Activated CD8-positive, alpha-beta T cell treated with anti-CD3 and anti-CD28 coated beads for 36 hours (primary cell): ENCODE measurements at places on chromosomes 4 and X. TPM values are rescaled to one million over a fixed set of nuclear protein-coding genes. Genes with fewer than 3 reads are reported as not detected.
A peak's percentile ranks its signal among the peaks of the same experiment; 100 is the strongest.

- peak overlapping the region; percentile 2 for H3K27ac ChIP-seq
- H3K4me1 ChIP-seq, result no peaks in the 10 kb centered on the region
- H3K36me3 ChIP-seq, result peaks cover 27% of the 10 kb centered on the region
- DNase-seq, result no peak
Observed at GRCh38 chr4:6878451-6879059, 31.1 kb upstream of the TBC1D14 start.

DNA sequence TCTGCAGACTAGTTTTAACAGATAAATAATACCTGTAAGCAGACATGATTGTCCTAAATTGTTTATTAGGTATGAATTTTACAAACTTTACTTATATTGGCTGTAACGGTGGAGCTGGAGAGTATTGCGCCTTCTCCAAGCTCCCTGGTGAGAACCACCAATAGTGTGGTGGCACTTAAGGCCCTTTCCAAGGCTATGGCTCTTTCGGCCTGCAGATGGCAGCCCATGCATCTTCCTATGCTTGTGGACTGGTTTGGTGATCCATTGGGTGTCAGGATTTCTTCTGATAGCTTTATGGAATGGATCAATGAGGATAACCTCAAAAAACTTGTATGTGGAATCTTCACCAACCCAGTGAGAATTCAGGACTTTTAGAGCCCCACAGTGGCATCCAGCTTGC, 7.8 kb downstream of the LARP1B start:
- no peak overlapping the region for H3K27ac ChIP-seq
- peak; percentile 27 for DNase-seq
- H3K36me3 ChIP-seq, result no peaks in the 10 kb centered on the region
- H3K27me3 ChIP-seq, result no peaks in the 10 kb centered on the region

- no peaks in the 10 kb centered on the region for H3K36me3 ChIP-seq
- no peak for DNase-seq
- peaks cover 9% of the 10 kb centered on the region for H3K27me3 ChIP-seq
- no peak overlapping the region for H3K27ac ChIP-seq
- no peaks in the 10 kb centered on the region for H3K4me1 ChIP-seq
Observed at GRCh38 chr4:1470393-1470670, 64.1 kb upstream of the NKX1-1 start.

DNA sequence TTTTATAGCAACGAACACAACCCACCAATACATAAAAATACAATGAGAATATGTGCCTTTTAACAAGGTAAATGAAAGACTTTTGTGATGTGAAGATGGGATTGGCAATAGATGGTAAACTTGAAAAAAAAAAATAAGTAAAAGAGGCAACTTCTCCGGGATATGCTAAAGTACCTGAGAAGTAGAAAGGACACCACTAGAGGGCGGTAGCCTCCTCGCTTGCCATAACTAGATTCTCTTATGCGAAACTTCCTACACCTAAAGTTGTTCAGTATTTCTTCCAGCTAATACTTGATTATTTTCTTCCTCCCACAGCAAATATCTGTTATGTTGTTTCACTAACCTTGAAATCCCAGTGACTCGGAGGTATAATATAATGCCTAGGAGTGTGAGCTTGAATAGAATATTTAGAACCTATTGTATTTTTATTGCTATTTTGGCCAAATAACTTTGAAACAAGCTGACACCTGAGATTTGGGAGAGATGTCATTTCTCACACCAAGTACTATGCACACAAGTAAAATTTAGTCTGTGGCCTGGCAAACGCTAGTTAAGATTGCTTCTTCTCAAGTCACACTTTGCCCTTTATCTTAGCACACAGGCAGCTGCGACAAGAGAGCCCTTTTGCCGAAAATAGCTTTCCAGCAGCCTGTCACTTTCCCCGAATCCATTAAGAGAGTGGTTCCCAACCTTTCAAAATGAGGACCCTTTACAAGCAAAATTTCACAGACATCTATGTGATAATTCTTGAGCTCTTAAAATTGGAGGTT, 44.9 kb upstream of the PDLIM5 start:
- H3K27ac ChIP-seq, result no peak overlapping the region
- peak; percentile 81 for DNase-seq
- H3K4me3 ChIP-seq, result no peak overlapping the region
- H3K36me3 ChIP-seq, result no peaks in the 10 kb centered on the region

GRCh38 chr4:10186228-10187214, 69.9 kb upstream of the WDR1 start:
- no peaks in the 10 kb centered on the region for H3K27me3 ChIP-seq
- H3K4me3 ChIP-seq, result no peak overlapping the region
- peaks cover 21% of the 10 kb centered on the region for H3K4me1 ChIP-seq
- H3K36me3 ChIP-seq, result no peaks in the 10 kb centered on the region
- no peak for DNase-seq

GRCh38 chr4:140829825-140830224, 73.6 kb upstream of the TBC1D9 start:
- H3K27me3 ChIP-seq, result peaks cover 3% of the 10 kb centered on the region
- H3K4me1 ChIP-seq, result no peaks in the 10 kb centered on the region
- no peak overlapping the region for H3K27ac ChIP-seq
- no peaks in the 10 kb centered on the region for H3K36me3 ChIP-seq
- no peak for DNase-seq
- H3K4me3 ChIP-seq, result no peak overlapping the region

- H3K27ac ChIP-seq, result no peak overlapping the region
- H3K27me3 ChIP-seq, result no peaks in the 10 kb centered on the region
- H3K4me1 ChIP-seq, result no peaks in the 10 kb centered on the region
Observed at GRCh38 chr4:116899561-116899960, 185.8 kb downstream of the TRAM1L1 start.

DNA sequence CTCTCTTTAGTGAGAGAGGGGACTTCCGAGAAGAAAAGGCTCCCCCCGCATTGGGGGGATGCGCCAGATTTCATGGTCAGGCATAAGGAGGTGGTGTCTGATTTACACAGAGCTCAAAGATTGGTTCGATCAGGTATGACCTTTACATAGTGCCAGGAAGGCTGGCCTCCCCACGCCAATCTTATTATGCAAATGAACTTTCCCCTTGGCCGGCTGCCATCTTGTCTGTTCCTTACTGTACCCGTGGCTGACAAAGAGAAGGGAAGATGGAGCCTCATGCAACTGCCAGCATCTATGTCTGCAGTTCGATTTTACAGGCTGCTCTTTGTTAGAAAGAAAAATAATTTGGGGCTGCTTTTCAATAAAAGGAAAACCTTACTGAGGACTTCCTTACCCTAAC, 197.2 kb downstream of the GPM6A start:
- no peaks in the 10 kb centered on the region for H3K27me3 ChIP-seq
- H3K36me3 ChIP-seq, result no peaks in the 10 kb centered on the region
- no peaks in the 10 kb centered on the region for H3K4me1 ChIP-seq
- H3K4me3 ChIP-seq, result no peak overlapping the region

DNA sequence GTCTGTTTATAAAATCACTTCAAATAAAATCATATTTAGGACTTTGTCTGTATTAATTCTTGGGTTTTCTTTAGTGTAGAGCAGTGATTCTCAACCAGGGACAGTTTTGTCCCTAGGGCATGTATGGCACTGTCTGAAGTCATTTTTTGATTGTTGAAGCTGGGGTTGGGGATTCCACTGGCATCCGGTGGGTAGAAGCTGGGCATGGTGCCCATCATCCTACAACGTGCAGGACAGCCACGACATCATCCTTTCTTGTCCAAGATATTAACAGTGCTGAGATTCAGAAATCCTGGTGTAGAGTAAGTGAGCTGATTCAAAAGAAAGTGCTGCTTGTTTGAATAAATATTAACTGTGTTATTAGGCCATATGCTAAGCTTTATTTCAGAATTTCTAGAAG, 28.6 kb downstream of the DCLK2 start:
- no peaks in the 10 kb centered on the region for H3K36me3 ChIP-seq
- H3K27ac ChIP-seq, result no peak overlapping the region
- H3K4me1 ChIP-seq, result no peaks in the 10 kb centered on the region
- H3K4me3 ChIP-seq, result no peak overlapping the region
- peaks cover 10% of the 10 kb centered on the region for H3K27me3 ChIP-seq

The CENPVL1 gene
- total RNA-seq, result not detected

The TLR6 gene
- total RNA-seq, result 2.0 TPM

The TCEAL4 gene
- 15.8 TPM for total RNA-seq
